AG09319 (cell line): ENCODE measurements at places on chromosomes 1 and 21.

DNA sequence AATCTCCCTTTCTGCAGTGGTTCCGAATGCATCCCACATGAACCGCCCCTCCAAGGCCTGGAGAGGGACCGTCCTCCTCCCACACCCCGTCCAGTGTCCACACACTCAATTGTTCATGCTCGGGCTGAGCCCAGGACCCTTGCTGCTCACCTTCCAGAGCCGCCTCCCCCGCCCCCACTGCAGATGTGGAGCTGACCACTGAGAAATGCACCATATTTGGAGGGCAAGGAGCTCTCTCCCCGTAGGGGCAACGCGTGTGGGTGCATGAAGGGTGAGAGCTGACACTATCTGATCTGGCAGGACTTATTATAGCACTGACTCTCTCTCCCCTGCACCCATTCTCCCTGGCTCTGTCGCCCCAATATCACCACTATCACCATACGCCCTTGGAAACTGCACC is 4.0 kb upstream of the S100A3 start:
- no peak for DNase-seq

DNA sequence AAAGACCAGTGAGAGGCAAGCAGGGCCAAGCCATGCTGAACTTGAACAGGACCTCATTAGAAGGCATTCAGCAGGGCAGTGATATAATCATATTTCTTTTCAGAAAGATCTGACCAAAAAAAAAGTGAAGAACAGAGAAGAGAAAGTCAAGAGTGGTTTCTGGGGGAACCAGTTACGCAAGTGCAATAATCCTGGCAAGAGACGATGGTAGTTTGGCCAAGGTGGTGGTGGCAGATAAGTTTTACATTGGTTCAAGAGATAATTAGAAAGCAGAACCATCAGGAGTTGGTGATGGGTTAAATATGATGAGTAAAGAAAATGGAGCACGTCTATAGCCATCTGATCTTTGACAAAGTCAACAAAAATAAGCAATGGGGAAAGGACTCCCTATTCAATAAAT is 54.3 kb downstream of the ZSWIM5 start:
- no peak for DNase-seq

GRCh38 chr1:211939876-211940468 is 95.4 kb downstream of the INTS7 start:
- DNase-seq = no peak

- DNase-seq = no peak
These were observed 130.2 kb downstream of the TPR start for GRCh38 chr1:186244825-186245224.

DNA sequence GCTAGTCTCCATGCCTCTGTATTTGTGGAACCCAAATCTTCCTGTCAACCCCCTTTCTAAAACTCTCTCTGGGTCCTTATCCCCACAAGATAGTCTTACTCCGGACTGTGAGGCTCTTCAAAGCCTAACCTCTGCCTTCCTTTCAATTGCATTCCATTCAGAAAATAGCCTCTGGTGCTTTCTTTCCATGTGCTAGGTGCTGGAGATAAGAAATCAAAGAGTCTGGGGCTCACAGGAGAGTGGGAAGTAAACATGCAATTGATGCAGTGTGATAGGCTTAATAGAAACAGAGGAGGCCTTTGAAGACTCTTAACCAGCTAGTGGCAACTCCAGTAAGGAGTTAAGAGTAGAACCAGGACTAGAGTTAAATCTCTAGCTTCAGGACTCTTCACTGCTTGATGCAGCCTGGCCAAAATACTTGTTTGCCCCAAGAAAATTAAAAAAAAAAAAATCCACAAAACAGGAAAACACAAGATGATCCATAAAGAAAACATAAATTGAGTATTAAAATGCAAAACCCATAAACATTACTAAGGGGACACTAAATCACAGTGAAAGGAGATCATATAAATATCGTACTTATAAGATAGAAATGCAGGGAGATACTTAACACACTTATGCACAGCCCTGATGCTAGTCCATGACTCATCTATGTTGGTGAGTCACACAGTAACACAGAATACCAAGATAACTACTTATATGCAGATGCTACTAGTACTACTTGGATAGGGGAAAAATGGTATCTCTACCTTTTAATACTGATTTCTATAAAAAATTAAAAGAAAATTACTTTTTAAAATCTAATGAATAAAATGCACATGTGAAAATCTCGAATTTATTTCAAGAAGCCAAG is 341.5 kb downstream of the KCNH1 start:
- DNase-seq = no peak

DNA sequence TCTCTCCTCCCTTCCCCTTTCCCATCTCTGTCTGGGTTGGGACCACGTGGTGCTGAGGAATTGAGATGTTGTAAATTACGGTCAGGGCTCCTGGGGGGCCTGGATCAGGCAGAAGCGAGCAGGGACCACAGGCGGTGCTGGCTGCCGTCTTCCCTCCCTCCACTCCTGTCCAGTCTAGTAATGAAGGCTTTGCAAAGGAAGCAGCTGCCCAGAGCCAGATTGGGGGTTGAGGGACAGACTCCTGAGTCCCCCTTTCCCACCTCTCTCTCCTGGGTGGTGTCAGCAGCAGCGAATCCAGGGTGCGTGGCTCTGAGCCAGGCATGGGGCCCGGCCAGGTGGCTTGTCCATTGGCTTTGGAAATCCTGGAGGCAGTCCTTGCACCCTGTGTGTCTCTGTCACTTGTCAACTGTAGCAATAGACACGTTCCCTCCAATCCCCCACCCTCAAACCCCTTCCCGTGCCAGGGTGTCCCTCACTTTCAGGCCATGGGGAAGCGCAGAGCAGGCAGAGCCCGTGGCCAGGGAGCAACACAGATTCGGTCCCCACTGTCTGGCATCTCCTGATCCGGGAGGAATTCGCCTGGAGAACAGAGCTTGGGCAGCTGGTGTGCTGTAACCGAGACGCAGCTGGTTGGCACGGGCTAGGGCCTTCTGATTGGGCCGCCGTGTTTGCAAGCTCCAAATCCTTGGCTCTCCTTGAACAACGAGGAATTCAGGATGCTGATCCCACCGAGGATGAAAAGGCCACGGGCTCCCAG is 64.8 kb upstream of the WNT4 start:
- DNase-seq = no peak

DNA sequence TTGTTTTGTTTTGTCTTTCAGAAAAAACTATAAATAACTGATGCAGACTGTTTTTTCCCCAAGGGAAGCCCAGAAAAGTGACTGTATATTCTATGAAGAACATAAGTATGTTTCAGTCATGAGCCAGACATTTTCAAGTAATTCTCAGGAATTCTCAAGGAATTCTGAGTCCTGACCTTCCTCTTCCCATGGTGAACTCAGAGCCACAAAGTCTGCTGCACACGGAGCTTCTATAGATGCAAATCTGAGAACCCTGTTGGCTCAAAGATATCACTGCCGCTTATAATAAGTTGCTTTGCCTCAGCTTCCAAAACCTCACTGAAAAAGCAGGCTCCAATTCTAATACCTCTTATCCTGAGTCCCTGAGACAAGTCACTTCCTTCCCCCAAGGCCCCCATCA is 418.5 kb upstream of the RUNX1 start:
- no peak for DNase-seq

GRCh38 chr1:9842073-9842711 is 18.4 kb upstream of the CLSTN1 start:
- no peak for DNase-seq
